ENCODE measurements at places on chromosomes 7 and 10.

- ATAC-seq: no peak
Measured at GRCh38 chr10:132879408-132880127, 62.8 kb downstream of the CFAP46 start.

DNA sequence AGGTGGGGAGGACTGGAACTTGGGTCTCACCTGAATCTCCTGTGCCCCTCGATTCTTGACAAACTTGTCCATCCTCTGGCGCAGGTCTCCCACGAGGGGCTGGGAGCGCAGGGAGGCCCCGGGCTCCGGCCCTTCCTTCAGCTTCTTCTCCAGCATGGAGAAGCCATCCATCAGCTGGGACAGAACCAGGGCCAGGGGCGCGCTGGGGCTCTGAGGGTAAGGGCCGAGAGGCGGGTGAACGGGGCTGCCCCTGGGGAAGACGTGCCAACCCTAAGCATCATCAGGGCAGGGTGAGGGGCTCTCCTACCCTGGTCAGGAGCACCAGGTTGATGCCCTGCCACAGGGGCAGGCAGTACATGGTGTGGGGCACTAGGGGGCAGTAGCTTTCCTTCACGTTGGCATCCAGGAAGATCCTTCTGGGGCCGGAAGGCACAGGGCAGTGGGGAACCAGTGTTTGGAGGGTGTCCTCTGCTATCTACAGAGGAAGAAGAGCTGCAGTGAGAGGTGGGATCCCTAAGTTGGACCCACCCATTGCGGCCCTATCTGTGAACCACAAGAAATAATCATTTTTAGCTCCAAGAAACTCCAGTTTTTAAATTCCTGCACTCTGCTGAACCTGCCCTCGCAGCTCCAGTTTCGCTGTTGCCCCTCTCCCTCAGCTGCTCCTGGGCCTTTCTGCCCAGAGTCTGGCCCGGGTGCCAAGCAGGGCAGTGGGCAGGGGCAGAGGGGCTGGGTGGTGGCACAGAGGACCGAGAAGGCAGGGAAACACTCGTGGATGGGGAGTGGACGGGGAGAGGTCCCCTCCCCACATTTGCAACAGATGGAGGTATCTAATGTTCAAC, 10.8 kb upstream of the PYROXD2 start:
- ATAC-seq: no peak

- no peak for ATAC-seq
Measured at GRCh38 chr10:62961951-62962523, 145.9 kb upstream of the EGR2 start.

- peak; percentile 79 for ATAC-seq
Measured at GRCh38 chr7:137961200-137962177, 40.4 kb downstream of the CREB3L2 start.

- ATAC-seq: peak; percentile 80
Measured at GRCh38 chr10:5666008-5666840, at the start of gene ASB13. TSS of gene ASB13 (minus strand) at chr10:5666595. CDS start at chr10:5666551, 44 bp downstream.

GRCh38 chr7:41131956-41132355, 570.9 kb downstream of the INHBA start:
- ATAC-seq: no peak

- ATAC-seq: no peak
Measured at GRCh38 chr10:97291357-97292096, 910 bp downstream of the ARHGAP19 start.

GRCh38 chr10:60910543-60910942, 33.4 kb downstream of the RHOBTB1 start:
- no peak for ATAC-seq

DNA sequence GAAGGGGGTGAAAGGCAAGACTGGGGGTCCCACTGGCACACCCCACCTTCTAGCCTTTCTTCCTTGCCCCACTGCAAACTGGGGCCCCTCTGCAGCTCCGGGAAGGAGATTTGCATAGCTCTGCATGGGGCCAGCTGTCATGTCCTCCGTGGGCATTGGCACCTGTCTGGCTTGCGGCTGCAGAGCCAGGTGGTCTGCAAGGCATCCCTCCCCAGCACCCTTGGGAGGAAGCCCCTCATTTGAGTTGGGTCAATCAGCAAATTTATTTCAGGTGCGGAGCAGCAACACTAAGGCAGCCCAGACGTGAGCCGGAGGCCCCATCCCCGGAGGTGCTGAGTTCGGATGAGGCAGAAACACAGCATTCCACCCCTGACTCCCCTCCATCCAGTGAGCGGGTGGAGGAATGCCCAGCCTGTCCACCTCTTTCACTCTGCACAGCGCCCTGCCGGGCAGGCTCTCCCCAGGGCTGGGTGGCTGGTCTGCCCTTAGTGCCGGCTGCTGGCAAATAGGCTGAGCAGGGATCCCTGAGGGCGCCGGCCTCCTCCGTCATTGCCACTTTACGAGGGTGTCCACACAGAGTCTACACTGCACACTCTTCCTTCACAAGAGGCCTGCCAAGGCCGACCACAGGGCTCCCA, 143.2 kb downstream of the TCERG1L start:
- no peak for ATAC-seq

GRCh38 chr7:20383351-20383750, 52.7 kb downstream of the ITGB8 start:
- ATAC-seq: no peak

All from activated CD4-positive, CD25-positive, alpha-beta regulatory T cell treated with anti-CD3 and anti-CD28 coated beads, Interleukin-2, amount 50 U/mL, for 24 hours (primary cell).